ENCODE measurements at places on chromosomes 7 and 10.

GRCh38 chr10:58433066-58433465, 47.9 kb downstream of the TFAM start:
- DNase-seq = no peak

GRCh38 chr10:71964098-71964742, at the start of gene CHST3:
TSS of gene CHST3 (plus strand) at chr10:71964395. CDS start at chr10:72005843, 41,448 bp downstream.
- no peak for DNase-seq

- no peak for DNase-seq
Measured at GRCh38 chr10:71358277-71358676, 38.4 kb upstream of the CDH23 start.

DNA sequence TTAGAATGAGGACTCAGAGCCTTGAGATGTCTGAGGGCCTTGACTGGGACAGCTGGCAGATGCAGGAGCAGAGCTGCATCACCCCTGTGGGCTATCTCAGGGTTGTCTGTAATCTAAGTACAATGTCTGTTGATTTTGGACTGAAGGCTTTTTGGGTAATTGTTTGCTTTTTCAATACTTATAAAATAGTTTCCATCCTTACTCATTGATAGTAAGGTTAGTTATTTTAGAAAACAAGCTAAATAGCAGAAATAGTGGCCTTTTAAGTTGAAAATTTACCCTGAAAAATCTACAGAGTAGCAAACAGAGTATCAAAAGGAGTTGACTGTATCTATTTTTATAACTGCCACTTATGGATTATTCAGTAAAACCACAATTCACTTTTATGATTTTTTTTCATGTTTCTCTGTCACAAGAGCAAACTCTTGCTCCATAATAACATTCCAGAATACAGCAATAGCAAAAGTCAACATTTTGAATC, 179.7 kb downstream of the CFTR start:
- DNase-seq = peak; percentile 53

- DNase-seq = no peak
Measured at GRCh38 chr10:114678820-114679219, 20.7 kb upstream of the ABLIM1 start.

GRCh38 chr7:17487343-17487742, 188.9 kb downstream of the AHR start:
- DNase-seq = no peak

DNA sequence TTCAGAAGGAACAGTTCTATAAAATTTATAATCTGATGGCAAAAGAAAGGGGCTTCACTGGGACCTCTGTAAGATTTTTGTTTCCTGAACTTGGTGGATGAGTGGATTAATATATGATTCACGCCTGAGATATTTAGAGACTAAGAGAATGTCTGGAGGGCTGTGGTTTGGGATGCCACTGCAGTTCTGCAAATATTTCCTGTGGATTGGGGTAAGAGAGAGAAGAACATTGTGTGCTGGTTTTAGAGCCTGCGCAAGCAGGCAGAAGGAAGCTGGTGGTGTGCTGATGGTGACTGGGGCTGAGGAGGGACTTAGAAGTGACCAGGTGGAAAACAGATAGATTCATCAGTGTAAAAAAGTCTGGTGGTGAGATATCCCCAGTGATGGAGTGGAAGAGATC, 87.0 kb downstream of the SUGCT start:
- DNase-seq = peak; percentile 96

DNA sequence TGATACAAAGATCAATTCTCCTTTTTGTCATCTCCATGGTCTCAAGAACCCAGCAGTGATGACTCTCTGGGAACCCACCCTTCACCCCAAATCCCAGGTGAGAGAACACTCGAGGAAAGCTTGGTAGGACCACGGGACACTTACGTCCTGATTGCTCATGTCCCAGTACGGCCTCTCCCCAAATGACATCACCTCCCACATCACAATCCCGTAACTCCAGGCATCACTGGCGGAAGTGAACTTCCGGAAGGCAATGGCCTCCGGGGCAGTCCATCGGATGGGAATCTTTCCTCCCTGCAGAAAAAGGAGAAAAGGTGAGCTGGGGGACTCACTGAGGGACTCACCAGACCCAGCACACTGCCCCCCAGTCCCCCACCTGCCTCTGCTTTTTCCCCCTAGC, 21.0 kb downstream of the EPHB4 start:
- no peak for DNase-seq
